ENCODE measurements at places on chromosomes 7 and 10.

- no peak for DNase-seq
Observed at GRCh38 chr10:59177031-59177797, 771 bp downstream of the PHYHIPL start.

- no peak for DNase-seq
Observed at GRCh38 chr10:63554657-63555056, 33.5 kb downstream of the REEP3 start.

DNA sequence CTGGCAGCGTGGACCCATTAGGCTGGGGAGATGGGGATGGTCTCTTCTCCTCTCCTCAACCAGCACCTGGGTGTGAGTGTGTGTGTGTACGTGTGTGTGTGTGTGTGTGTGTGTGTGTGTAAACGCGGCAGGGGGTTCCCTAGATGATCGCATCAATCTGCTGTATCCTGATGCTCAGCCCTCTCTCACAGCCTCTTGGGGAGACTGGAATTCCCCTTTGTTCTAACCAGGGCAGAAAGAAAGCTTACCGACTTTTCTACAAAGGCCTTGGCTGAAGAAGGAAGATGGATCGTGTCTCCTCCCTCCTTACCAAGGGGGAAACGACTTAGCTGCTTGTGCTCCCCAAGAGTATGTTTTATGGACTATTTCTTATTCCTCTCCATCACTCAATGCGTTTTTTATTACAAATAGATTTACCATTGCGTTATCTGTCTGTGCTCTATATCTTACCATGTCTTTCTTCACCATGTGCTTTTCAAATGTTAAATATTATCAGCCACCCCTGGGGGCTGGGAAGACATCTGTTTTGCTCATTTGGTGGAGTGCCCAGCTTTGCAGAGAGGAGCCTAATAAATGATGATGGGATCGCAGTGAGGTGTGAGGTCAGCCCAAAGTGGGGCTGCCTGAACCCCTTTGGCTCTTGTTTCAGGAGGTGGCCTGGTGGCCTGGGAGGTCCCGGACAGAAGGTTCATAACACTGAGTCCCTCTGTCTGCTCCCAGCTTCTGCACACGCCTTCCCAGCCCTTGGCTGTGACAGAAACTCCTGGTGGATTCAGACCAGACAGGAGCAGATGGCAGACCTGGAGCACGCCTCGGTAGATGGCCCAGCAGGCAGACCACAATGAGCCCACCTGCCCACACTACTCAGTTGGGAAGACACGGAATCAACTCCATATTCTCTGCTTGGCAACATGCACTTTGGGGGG lies 262.0 kb downstream of the PRPF18 start:
- no peak for DNase-seq

DNA sequence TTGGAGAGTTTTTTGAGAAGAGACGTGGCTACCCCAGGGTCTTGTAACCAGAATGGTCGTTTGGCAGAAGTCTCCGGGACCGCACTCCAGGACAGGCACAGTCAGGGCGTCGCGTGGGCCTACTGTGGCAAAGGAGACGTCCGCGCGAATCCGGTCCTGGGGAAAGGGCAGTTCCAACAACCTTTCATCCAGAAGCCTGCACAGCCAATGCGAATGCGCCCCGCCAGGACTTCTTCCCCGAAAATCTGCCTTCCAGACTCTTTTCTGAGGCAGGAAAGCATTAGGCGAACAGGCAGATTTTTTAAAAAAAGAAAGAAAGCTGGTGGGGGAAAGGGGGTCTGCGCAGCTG lies 2.0 kb downstream of the HPSE2 start:
- DNase-seq: no peak

Measured in bone marrow (tissue), 2 donors.